ENCODE measurements at places on chromosomes 6 and 20.

- DNase-seq = no peak
These were observed 14.8 kb upstream of the FKBP5 start for GRCh38 chr6:35703554-35703953.

DNA sequence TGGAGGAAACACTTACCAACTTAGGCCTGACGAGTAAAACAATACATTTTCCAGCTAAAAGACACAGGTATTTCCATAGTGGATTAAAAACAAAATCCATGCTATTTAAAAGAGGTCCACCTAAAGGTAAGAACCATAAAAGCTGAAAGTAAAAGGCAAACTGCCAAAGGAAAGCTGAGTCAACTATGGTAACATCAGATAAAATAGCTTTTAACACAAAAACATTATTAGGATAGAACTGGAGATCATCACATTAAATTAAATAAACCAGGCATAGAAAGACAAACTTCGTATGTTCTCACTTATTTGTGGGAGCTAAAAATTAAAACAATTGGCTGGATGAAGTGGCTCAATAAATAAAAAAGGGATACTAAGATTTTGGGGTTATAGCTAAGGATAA, 166.8 kb upstream of the SLC22A16 start:
- DNase-seq = no peak

DNA sequence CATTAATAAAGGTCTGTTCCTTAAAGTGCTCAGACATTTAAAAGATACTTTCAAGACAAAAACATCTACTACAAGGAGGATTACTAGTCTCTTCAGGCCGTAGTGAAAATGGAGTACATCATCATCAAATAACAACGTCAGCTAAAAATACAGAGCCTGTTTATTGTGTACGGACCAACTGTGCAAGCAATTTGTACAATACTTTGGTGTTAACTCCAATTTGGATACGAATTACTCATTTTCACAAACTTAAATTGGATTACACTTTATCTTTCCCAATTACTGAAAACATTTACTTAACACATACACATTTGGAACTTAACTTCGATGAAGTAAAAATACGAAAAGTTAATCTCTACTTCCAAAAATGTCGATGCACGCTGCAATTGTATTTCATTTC, 802 bp downstream of the CYP39A1 start:
- no peak for DNase-seq

DNA sequence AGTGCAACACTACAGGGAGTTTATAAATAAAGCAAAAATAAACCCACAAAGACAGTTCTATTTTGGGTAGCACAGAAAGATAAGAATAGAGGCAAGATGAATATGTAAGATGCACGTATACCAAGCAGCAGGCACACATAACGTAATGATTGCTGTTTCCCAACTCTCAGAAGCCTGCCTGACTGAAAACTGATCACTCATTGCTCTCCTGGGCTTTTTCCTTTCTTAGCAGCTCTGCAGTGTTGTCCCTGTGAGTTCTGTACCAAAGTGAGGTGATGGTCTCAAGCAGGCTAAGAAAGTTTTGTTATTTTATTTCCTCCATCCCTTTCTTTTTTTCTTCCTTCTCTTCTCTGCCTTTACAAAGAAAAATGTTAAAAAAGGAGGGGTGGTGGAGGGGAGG, 522.0 kb upstream of the MAN1A1 start:
- no peak for DNase-seq

- peak; percentile 86 for DNase-seq
These were observed at the start of gene LSM14B for GRCh38 chr20:62121776-62122653. LSM14B (plus strand) TSS chr20:62122475; CDS start chr20:62122667, 192 bp downstream.

- no peak for DNase-seq
These were observed 85.3 kb downstream of the OGFRL1 start for GRCh38 chr6:71373943-71374342.

GRCh38 chr6:13180538-13180937, 147.8 kb downstream of the TBC1D7 start:
- DNase-seq = no peak

GRCh38 chr6:158653577-158654354, 3.9 kb downstream of the SYTL3 start:
- DNase-seq = no peak

GRCh38 chr6:10556589-10556988, 35.4 kb downstream of the GCNT2 start:
- no peak for DNase-seq

- no peak for DNase-seq
These were observed 176.2 kb downstream of the ISM1 start for GRCh38 chr20:13397300-13397724.

DNA sequence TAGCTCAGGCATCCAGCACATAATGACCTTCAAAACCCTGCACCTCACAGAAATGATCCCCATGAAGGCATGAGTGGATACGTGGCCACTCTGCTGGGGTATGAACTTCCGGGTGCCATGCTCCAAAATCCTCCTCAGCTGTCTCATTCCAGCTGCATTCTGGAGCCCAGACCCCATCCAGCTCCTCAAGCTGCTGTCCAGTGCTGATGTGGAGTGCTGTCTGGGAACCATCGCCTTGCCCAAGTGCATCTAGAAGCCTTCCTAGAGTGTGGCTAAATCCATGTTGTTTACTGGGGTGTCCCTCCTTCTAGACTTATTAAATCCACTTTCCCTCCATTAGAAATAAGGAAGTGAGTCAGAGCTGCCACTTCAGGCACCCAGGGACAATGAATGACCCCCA, 130.8 kb upstream of the PTPRT start:
- no peak for DNase-seq

DNA sequence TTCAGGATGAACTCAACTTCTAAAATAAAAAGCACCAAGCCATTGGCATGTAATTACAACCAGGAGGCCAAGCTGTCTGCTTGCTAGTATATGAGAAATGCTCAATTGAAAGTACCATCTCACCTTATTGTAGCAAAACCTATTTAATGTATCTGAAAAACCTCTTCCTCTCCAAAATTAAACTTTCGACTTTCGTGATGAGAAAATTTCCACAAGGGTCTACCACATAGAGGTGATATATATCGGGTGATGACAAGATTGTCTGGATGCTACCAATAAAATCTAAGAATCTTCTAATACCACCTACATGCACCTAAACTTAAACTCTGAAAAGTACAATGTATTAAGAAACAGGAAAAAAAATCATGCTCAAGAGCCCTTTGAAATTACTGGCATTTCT, 74.2 kb downstream of the ATXN1 start:
- DNase-seq = no peak

DNA sequence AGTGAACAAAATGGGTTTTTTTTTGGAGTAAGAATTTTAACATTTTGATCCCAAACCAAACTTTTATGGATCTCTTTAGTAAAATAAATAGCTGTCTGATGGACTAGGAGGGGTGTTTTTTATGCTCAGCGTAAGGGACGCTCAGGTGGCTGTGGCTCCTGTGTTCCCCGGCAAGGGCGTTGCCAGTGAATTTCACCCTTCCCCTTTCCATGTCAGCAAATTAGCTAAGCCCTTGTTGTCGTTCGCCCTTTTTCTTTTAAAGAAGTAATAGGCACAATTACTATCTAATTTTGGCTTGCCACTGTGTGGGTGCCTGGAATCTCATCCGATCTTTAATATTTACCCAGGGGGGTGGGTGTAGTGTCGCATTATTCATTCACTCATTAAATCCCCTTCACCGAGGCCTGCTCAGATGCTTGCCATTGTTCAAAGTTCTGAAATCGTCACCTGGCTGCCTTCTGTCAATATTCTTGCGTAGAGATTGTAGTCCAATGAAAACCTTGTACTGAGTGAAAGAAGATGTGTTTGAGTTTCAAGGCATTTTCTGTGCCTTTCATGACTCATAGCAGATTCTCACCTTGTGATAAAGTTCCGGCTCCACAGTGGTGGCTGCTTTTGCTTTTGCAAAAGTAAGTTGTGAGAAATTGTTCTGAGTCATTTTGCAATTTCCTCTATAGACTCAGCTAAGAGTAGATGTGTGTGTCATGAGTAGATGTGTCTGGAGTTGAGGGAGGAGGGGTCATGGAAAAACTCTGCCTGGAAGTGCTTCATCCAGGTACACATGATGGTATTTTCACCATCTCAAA, 40.0 kb upstream of the CLDN20 start:
- peak; percentile 43 for DNase-seq

DNA sequence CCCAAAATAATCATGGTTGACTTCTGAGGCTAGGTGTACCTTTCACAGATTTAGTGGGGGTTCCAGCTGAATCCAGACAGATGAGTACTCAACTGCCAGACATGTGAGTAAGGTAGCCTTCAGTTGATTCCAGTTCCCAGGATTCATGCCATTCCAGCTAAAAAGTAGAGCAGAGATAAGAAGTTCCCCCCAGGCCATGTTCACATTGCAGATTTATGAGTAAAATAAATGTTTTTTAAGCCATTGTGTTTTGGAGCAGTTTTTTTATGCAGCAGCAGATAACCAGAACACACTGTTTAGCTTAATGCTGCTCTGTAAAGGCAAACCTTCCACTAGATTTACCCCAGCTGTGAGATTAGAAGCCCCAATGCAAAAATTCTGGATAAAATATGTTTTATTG, 245.0 kb downstream of the RFPL4B start:
- DNase-seq = no peak

GRCh38 chr6:121436960-121437850, 1.8 kb downstream of the GJA1 start:
- DNase-seq = peak; percentile 14

- no peak for DNase-seq
These were observed 5.4 kb downstream of the TRIM26 start for GRCh38 chr6:30207619-30208295.

DNA sequence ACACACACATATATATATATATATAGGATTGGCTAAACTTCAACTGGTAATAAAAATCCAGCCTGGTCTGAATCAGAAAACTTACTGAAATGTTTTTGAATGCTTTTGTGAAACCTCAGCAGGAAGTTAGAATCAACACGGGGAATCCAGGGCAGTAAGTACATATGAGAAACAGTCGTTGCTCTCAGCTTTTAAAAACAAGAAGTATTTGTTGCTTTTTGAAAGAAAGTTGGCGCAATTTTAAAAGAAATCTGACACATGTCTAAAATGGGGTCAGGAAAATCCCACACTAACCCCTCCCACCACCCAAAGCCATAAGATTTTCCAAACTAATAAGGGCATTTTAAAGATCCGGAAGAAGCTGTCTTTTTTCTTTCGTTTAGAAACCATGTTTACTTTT, 11.5 kb upstream of the CCDC170 start:
- no peak for DNase-seq

DNA sequence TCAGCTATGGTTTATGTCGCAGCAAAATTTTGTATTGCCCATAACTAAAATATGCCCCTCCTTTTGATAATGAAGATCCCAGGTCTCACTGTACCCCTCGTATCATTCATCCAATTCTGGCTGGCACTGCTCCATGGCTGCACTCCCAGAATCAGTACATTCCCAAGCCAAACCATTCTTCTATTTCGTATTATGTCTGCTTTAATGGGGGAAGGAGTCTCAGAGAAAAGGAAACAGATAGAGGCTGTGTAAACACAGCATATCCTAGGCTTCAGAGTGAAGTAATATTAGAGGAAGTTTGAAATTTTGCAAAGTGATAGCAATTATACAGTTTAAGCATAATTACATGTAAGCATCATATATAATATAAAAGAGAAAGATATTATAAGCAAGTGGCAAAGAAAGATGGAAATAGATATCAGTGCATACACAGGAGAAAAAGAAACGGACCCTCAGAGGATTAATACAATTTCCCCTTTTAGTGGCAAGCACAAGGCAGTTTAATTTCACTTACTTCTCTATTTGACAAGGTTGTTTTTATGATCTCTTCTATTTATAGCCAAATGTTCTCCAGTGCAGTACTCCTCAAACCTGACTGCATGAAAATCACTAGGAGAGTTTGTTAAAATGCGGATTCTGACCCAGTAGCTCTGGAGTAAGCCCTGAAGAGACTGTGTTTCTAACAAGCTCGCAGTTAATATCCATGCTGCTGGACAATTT, 56.5 kb upstream of the TENT5A start:
- DNase-seq = no peak

GRCh38 chr6:169979873-169980432, 228.5 kb downstream of the ERMARD start:
- no peak for DNase-seq

DNA sequence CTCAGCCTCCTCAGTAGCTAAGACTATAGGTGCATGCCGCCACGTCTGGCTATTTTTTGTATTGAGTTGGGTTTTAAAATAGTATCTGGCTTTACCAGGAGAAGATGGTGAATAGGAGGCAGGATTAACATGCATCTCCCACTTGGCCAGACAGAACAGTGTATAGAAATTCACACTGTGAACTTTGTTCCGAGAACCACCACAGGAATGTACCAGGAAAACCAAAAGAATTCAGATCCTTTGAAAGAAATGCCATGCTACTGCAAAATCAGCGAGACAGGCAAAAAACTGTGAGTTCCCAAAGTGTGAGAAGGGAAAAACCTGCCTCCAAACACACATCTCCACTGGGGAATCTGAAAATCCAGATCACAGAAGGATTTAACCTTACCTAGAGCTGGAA, 327.6 kb downstream of the NKAIN2 start:
- peak; percentile 15 for DNase-seq

GRCh38 chr6:164230804-164231203, 816.3 kb downstream of the QKI start:
- no peak for DNase-seq

DNA sequence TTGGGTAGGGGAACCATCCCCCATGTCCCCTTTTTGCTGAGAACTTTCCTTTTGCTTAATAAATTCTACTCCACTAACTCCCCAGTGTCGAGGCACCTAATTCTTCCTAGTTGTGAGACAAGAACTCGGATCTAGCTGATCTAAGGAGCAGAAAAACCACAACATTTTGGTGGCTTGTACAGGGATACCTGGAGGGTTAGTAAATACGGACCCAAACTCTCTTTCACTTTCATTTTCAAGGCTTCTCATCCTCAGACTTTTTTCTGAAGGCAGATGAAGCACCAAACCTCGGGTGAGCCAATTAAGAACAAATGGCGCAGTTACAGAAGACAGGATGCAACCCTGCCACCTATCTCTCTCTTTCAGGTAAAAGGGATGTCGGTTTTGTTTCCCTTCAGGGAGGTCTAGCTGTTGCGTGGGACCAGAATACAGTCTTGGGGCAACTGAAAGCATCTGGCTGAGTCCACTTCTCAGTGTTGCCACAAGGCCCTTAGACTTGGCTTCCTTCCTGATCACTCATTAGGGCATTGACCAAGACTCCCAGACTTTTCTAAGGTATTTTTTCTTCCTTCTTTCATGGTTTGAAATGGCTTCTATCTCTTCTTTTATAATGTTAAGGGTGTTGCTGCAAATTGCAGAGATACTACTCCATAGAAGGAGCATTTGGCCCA, 11.1 kb upstream of the HTR1B start:
- no peak for DNase-seq

- no peak for DNase-seq
These were observed 21.9 kb upstream of the BEND6 start for GRCh38 chr6:56932910-56933477.

DNA sequence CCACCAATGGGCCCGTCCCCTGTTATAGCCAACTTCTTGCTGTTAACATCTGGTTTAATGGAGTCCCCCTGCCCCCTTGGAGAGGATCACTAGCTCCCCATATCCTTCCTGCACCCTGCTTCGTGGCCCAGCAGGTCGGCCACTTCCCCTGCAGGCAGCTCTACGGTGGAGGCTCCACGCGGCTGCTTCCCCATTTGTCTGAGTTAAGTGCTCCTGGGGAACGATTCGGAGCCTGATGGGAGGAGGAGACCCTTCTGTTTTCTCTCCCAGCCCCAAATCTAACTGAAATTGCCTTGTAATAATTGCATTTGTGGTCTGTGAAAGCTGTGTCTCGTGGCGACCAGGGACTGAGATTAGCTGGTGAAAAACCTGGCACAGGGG, 74.6 kb downstream of the SULF2 start:
- DNase-seq = no peak

GRCh38 chr6:14265049-14266021, 147.8 kb downstream of the CD83 start:
- no peak for DNase-seq
